Psoas muscle (tissue), 8 donors: ENCODE measurements at places on chromosomes 16 and 17. TPM values are rescaled to one million over a fixed set of nuclear protein-coding genes. Genes with fewer than 3 reads are reported as not detected.
A peak's percentile ranks its signal among the peaks of the same experiment; 100 is the strongest.

The PIK3R5 gene
- total RNA-seq, result 2.3 TPM

The TMEM11 gene
- total RNA-seq, result 57.6 TPM

The VPS4A gene
- total RNA-seq, result 53.4 TPM

DNA sequence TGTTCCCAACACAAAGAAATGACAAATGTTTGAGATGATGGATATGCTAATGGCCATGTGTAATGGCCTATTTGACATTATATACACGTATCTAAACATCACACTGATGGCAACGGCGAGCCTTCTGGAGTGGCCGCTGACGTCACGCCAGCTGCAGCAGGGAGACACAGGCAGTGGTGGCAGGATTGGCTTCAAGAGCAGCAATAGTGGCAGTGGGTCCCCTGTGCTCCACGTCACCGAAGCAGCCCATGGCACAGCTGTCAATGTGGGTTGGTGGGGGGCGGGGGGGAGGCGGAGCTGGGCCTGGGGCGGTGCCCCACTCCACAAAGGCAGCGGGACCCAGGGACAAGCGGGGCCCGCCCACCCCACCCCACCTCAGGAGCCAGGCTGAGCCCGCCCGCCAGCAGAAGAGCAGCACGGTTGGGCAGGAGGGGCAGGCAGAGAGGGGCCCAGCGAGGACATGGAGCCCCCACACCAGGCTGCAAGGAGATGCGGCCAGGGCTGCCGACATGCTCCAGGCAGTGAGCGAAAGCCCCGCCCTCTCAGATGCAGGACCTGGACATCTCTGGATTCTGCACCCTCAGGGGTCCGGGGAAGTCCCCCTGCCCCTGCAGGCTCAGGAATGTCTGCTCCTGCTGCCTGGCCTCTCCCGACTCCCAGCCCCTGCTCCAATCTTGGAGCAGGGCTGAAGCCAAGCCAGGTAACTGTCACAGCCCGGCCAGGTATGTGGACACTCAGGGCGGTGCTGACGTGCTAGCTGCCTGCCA lies 64.6 kb downstream of the USP32 start:
- H3K27ac ChIP-seq, result no peak overlapping the region
- peaks cover 10% of the 10 kb centered on the region for H3K4me1 ChIP-seq
- no peak overlapping the region for H3K4me3 ChIP-seq
- H3K27me3 ChIP-seq, result no peaks in the 10 kb centered on the region
- no peaks in the 10 kb centered on the region for H3K36me3 ChIP-seq
- no peak for DNase-seq

DNA sequence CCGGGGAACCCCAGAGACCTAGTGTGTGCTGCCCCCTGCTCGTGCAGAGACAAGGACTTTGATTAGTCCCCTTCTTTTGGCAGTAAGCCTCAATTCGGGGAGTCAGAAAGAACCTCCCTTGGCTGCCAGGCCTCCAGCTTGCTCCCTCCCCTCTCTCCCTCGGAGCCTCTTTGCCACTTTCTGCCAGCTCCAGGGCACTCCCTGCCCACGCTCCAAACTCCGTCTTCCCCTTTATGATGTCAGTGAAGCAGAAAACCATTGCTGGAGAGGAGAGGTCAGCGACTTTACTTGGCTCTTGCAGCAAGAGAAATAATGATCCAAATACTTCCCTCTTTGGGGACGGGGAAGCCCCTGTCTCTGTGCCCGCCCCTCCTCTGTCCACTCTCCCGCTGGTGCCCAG lies 28.1 kb downstream of the TTYH2 start:
- H3K27me3 ChIP-seq, result no peaks in the 10 kb centered on the region
- H3K36me3 ChIP-seq, result peaks cover 8% of the 10 kb centered on the region
- peak overlapping the region; percentile 41 for H3K27ac ChIP-seq
- H3K4me1 ChIP-seq, result peaks cover 17% of the 10 kb centered on the region
- DNase-seq, result no peak
